Stimulated activated CD4-positive, alpha-beta T cell treated with anti-CD3 and anti-CD28 coated beads, Interleukin-12 subunit alpha, Interleukin-12 subunit beta, amount 100 ng/mL, for 48 hours (primary cell): ENCODE measurements at places on chromosomes 5 and 9.

DNA sequence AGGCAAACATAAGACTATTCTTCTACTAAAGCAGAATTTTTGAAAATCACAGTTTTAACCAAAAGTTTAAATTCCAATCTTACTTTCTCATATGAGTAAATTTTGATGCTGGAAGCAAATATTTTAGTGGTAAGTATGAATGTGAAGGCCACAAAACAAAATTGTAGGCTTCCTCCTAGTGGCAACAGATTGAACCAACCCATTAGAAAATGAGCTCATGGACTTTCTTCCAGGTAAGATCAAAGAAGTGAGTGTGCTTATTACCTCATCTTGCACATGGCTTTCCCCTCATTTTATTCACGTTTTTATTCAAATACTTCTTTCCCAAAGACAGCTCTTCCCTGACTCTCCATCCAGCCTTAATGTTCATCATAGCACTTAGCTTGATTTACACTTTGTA lies 16.5 kb upstream of the RLN2 start:
- no peak for DNase-seq

- no peak for DNase-seq
These were observed 284.1 kb upstream of the PDE4D start for GRCh38 chr5:60177596-60177995.

- no peak for DNase-seq
These were observed 150.6 kb downstream of the MCTP1 start for GRCh38 chr5:95134326-95134725.

DNA sequence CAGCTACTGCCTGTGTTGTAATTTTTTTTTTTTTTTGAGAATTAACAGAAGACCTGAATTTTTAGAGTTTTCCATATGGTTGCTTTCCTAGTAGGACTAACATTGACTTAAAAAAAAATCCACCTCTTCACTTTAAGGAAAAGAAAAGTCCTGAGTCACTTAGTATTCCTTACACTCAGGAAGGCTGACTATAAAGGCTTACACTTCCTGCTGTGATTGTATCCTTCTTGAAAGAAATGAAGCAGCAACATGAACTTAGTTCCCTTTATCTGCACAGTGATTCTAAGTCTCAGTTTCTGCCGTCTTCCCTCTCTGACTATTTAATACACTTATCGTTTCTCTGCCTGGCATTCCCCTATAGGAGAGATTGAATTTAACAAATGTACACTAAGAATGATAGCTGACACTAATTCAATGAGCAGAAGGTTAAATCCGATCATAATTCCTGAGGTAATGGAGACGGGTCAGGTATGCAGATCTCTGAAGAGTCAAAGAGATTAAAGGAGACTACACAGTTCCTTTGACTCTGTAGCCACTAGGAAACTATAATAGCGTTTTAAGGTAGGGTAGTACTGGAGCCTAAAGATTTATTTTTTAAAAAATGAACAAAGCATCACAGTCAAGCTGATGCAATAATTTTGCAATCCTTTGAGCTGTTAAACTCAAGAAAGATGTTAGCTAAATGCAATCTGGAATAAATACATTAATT lies 185.1 kb upstream of the ELAVL2 start:
- DNase-seq = no peak

GRCh38 chr5:156951359-156951758 lies 11.7 kb downstream of the TIMD4 start:
- no peak for DNase-seq

DNA sequence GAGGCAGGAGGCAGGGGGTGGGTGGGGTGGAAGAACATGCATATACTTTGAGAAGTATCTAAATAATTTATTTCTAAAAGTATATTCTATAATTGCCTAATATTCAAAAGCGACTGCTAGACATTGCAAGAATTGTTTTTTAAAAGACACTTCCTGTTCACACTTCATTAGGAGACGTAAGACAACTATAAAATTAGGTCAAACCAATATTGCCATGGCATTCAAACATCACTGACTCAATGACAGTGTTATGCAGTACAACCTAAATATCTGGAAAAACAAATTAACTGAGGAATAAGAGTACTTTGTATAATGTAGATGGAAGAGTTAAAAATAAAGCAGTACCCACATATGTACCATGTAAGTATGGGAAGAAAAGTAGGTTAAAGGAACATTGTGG lies 4.5 kb downstream of the CCNH start:
- no peak for DNase-seq

- no peak for DNase-seq
These were observed 12.2 kb upstream of the ELL2 start for GRCh38 chr5:95973793-95974325.

DNA sequence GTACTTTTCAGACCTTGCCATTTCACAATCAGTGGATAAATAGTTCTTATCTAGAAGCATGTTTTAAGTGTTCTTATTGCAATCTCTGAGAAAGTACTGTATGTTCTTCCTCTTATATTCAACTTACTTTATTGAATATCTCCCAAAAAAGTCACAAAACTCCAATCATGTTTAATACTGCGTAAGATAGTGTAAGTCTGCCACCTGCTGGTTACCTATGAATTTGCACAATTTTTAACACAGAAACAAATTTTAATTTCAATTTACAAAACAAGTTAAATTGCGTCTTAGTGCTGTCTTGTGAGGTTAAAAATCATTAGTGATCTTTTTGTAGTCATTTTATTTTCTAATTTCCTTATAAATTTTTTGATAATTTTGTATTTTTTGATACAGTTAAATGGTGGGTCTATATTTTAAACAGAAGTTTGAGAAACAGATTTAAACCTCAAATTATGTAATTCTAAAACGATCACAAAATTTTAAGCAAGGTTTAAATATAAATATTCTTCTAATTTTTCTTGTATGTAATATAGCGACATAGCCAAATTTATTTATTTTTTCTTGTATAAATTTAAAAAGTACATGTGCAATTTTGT lies 115.8 kb downstream of the EMB start:
- DNase-seq = no peak

DNA sequence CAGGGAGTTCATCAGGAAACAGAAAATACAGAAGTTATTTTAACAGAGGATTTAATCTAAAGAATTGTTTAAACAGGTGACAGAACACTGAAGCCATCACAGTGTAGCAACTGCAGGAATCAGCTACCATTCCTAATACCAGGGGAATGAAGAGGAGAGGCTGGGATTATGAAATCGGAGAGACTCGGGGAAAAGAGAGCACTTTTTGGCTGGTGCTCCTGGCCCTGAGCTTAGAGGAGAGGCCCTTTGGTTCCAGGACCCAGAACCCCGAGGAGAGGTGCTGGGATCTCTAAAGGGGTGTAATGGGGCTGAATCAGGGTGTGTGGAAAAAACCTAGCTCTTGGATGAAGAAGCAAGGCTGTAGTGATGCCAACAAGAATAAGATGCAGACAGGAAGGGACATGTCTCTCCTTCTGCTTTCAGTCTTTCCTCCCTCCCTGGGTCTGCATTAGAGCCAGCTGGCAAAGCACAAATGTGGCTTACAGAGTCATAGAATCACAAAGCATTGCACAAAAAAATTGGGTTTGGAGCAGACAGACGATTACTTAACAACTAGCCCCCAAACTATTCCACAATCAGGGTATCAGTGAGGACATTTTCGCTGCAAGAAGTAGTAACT lies 11.6 kb upstream of the SFXN1 start:
- no peak for DNase-seq

DNA sequence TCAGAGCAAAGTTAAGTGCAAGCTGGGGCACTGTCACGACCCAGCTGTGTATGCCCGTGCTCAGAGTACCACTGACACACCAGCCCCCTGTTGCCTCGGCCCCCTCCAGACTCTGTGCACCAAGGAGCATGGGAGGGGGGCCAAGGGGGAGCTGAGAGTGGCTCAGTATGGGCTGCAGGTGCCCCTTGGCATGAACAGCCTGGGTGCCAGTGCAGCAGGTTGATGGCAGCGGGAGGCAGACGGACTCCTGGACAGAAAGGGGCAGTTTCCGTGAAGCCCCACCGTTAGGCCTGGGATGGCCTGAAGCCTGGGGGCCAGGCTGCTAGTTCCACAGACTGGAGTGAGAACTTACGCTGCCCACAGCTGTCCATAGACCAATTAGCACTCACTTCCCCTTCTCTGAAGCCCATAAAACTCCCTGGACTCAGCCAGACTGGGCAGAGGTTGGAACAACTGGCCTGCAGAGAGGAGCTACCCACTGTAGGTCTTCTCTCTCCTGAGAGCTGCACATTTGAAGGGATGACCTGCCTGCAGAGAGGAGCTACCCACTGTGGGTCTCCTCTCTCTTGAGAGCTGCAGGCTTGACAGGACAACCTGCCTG lies 182.8 kb downstream of the DEPDC1B start:
- no peak for DNase-seq

- DNase-seq = peak; percentile 12
These were observed 68.2 kb downstream of the LRSAM1 start for GRCh38 chr9:127519301-127520166.

DNA sequence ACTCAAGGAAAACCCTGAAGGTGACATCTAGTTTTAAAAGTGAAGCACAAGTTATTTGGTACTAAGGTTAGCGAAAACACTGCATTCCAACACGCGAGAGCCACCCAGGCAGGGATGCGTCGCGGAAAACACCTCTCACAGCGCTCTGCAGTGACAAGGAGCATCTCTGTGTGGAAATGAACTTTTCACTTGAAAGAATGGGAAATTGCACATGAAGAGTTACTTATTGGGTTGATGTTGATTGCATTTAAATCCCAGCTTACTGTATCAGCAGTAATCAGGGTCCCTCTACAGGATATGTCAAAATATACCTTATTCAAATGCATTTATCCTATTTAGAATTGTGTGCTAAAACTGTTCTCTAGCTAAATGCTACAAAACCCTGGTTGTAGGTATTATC lies 144.4 kb downstream of the BNC2 start:
- no peak for DNase-seq

DNA sequence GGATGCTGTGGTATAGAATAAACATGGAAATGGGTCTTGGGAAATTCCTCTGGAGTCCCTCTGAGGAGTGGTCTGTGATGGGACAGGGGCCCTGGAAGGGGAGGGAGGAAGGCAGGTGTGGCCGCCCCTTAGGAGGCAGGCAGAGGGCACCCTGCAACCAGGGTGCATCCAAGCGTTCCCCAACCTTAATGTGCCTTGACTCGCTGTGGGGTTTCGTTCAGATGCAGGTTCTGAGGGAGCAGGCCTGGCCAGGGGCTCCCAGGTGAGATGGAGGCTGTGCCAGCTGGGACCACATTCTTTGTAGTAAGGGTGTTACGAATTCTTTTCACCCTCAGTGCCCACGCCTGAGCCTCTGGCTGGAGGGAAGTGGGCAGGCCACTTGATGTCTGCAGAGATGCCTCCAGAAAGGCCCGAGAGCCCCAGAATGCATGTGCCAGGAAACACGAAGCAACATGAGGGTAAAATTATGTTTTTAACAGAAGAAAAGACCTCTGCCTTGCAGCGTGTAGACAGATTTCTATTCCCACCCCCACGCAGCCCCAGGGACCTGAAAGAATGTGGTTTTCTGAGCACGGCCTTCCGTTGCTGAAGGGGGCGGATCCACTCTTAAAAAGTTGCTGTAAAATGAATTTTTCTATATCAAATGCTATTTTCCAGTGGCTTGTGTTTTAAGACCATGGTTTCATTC lies 150.4 kb upstream of the IER5L start:
- no peak for DNase-seq

DNA sequence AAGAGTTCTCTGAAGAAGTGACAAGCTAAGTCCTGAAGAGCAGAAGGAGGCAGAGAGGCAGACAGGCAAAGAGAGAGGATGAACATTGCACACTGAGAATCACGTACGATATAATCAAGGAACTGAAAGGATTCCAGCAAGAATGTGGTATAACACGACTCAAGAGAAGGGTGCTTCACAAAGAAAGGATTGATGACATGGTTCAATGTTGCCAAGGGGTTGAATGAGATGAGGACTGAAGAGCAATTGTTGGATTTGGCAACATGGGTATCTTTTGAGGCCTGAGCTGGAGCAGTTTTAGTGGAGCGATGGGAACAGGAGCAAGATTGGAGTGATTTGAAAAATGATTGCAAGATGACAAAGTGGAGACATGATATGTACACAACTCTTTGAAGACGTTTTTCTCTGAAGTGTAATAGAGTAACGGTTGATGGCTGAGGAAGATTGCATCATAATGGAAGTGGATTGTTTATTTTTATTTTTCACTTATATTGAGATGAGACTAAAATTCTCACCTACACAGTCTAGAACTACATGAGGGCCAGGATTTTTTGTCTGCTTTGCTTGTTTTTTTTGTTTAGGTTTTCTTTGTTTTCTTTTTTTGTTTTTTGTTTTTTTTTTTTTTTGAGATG lies 1049.9 kb upstream of the WWC1 start:
- DNase-seq = no peak
